AG04450 (cell line): ENCODE measurements at places on chromosomes 6 and 20. TPM values are rescaled to one million over a fixed set of nuclear protein-coding genes. Genes with fewer than 3 reads are reported as not detected.

SLC35D3 gene
- polyA plus RNA-seq: not detected in 2 replicates

SIRPD gene
- not detected in 2 replicates for polyA plus RNA-seq

DAAM2 gene
- 2.9 and 3.5 TPM in 2 replicates for polyA plus RNA-seq

CST11 gene
- polyA plus RNA-seq: not detected in 2 replicates

IMPG1 gene
- polyA plus RNA-seq: 0.15 TPM in 1 of 2 replicates, not detected in the other

CFB gene
- 13.3 and 14.0 TPM in 2 replicates for polyA plus RNA-seq

SLC17A2 gene
- polyA plus RNA-seq: not detected in 2 replicates

CDSN gene
- polyA plus RNA-seq: not detected in 2 replicates

ADGRB3 gene
- polyA plus RNA-seq: not detected in 2 replicates

POLR1H gene
- polyA plus RNA-seq: 25.0 and 25.1 TPM in 2 replicates

C20orf144 gene
- polyA plus RNA-seq: 0.09 and 0.14 TPM in 2 replicates

ADTRP gene
- polyA plus RNA-seq: 0.33 and 0.48 TPM in 2 replicates

KCNQ2 gene
- not detected in 2 replicates for polyA plus RNA-seq

TINAG gene
- not detected in 2 replicates for polyA plus RNA-seq

BFSP1 gene
- polyA plus RNA-seq: 2.3 and 2.9 TPM in 2 replicates

LAMA5 gene
- polyA plus RNA-seq: 1.9 and 3.8 TPM in 2 replicates

GPANK1 gene
- 12.7 and 13.5 TPM in 2 replicates for polyA plus RNA-seq

FLRT3 gene
- 2.2 and 3.0 TPM in 2 replicates for polyA plus RNA-seq

GINS1 gene
- 2.8 and 3.7 TPM in 2 replicates for polyA plus RNA-seq

SYNDIG1 gene
- polyA plus RNA-seq: not detected in 2 replicates

SLC22A7 gene
- not detected in 2 replicates for polyA plus RNA-seq

RBM38 gene
- polyA plus RNA-seq: 5.2 and 8.2 TPM in 2 replicates

BNIP5 gene
- polyA plus RNA-seq: not detected in 2 replicates

LPIN3 gene
- 1.2 and 2.0 TPM in 2 replicates for polyA plus RNA-seq

CNR1 gene
- not detected in 2 replicates for polyA plus RNA-seq

TTK gene
- 5.1 and 8.0 TPM in 2 replicates for polyA plus RNA-seq

HLA-DQA2 gene
- not detected in 2 replicates for polyA plus RNA-seq
